Umbilical cord (tissue), 2 donors: ENCODE measurements at places on chromosomes 12 and 14. TPM values are rescaled to one million over a fixed set of nuclear protein-coding genes. Genes with fewer than 3 reads are reported as not detected.
A peak's percentile ranks its signal among the peaks of the same experiment; 100 is the strongest.

DNA sequence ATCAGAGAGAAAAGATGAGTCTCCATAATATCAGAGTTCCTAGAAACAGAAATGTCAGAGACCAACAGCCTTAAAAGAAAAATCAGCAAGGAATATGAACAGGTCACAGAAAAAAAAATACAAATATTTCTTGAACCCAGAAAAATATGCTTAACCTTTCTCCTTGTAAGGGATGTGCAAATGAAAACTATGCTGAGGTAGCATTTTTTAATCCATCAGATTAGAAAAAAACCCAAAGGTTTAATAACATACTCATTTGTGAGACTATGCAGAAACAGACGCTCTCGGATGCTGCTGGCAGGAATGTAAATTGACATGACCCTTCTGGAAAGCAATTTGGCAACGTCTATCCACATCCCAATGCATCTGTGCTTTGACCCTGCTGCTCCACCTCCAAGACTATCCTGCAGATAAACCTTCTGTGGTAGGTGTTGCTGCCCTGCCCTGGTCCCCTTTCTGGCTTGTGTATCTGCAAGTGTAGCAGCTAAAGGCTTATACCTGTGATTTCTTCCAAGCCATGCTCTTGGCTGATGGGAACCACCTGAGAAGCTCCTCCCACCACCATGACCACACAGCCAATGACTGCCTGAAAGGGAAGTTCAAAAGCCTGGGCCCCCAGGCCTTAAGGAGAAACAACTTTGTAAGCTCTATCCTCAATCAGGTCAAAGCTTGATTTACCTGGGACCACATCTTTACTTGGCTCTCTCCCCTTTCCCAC, 49.4 kb downstream of the LTBP2 start:
- DNase-seq = peak; percentile 42

- DNase-seq = peak; percentile 95
These were observed 37.3 kb downstream of the PTGER2 start for GRCh38 chr14:52351233-52352060.

- DNase-seq = no peak
These were observed 206.5 kb upstream of the KRR1 start for GRCh38 chr12:75717902-75718301.

DNA sequence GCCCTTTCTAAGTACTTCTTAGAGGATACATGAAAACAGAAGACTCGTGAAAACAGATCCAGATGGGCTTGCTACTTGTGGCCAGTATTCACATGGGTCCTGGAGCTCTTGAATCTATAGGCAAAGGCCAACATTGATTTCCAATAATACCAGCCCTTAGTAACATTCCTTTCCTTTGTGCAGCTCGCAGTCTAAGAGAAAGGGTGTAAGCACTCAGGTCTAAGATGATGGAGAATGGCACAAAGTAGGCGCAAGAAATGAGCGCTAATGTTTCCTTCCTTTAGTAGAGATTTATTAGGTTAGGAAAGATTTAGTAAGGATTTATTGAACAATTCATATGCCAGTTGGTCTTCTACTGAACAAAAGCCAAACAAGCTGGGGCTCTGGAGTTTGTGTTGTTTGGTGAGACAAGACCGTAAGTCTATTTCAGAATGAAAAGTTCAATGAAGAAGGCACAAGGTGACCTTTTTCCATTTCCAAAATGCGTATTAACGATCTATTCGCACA, 525 bp downstream of the RNU6-8 start:
- peak; percentile 56 for DNase-seq

- no peak for DNase-seq
These were observed 193.2 kb upstream of the FRMD6 start for GRCh38 chr14:51458563-51458955.

DNA sequence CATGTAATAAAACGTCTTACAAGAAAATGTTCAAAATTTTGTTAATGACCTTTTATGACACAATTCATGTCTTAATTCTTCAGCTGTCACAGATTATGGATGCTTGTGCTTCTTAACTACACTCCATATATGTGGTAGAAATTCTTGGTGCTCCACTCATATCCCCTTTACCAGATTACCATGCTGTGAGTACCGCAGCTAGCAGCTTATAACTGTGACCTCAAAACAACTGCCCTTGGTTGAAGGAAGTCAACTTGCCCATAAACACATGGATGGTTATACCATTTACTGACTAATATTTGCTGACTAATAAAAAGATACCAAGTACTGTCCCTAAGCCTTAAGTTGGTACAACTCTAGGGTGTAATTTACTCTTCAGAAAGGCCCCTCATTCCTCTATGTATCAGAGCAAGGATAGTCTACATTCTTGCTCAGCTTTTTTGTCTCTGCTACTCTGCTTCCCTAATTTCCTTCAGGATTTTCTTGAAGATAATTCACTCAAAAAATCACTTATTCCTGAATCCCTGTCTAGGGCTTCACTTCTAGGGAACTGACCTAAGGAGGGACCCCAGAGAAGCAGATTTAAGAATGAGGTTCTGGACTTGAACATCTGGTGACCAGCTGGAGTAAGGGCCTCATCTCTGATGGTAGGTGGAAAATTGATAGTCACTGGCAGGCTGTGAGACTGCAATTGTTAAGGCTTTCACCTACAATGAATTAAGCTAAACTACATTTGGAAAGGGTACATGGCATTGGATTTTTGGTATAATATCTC, 152.3 kb downstream of the SLC6A15 start:
- DNase-seq = no peak

DNA sequence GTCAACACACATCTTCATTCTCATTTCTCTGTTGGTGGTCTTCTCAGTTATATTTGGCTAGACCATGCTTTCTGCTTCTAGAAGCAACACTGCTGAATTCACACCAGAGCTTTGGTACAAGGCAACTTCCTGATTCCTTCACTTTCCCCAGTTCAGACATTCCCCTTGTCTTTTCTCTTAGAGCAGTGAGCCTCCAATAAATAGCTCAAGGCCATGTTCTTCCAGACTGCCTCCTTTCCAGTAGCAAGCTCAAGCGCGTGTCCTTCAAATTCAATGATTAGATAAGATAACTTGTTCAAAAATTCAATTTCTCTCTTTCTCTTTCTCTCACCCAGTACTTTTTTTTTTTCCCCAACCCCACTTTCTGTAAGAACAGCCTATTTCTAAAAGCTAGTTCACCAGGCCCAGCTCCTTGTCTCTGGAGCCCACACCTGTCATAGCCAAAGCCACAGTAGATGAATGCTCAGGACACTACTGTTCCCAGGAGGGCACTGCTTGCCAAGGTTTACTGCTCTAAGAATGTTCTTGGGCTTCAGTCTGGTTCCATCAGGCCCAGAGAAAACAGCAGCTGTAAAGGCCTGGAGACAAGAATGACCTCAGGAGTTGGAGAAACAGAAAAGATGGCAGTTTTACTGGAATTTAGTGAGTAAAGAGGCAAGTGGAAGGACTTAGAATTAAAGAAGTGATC, 17.7 kb downstream of the TBK1 start:
- DNase-seq = no peak

DNA sequence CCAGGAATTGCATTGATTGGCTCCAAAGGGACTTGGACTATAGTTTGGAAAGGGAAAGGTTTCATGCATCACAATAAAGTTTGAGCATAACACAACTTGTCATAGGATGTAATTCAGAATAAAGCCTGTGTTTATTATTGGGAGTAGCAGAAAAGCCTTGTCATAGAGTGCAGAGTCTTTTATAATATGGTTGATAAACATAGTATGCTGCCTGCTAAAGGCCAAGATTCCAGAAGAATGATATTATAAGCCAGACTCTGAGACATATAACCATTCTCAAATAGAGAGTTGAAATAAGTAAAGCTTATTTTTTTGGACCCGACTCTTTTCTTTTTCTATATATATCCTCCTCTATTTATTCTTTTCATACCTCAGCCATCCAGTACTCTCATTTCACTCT, 207.3 kb downstream of the LRIG3 start:
- peak; percentile 69 for DNase-seq

GRCh38 chr12:117333331-117333881, 28.0 kb downstream of the NOS1 start:
- DNase-seq = no peak

GRCh38 chr12:3207858-3208257, 130.7 kb downstream of the TSPAN9 start:
- no peak for DNase-seq

DNA sequence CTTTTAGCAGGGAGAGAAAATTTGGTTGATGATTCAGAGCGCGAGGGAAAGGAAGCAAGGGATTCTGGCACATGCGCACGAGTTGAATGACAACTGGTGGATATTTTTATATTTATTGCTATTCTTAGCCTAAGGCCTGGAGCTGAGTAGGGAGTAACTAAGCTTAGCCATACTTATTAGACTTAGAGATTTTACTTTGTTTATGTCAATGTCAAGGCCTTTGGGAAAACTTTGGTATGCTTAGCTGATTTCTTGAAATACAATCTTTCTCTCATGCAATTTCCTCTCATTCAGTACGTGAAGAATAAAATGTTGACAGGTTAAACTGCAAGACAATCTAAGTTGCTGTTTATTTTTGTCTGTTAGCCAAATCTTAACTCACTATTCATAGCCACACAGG, 101.1 kb downstream of the CRADD start:
- DNase-seq = peak; percentile 91

GRCh38 chr14:34465069-34465859, 3.2 kb upstream of the SPTSSA start:
- DNase-seq = peak; percentile 12

The KRT3 gene
- not detected for total RNA-seq

The CLEC4D gene
- 1.2 TPM for total RNA-seq

The IGF1 gene
- 18.1 TPM for total RNA-seq

The FAM186B gene
- not detected for total RNA-seq

The PIANP gene
- total RNA-seq = not detected

The KCNMB4 gene
- 7.9 TPM for total RNA-seq

The RBP5 gene
- total RNA-seq = 3.9 TPM
